ENCODE measurements at places on chromosomes 12 and 14.

DNA sequence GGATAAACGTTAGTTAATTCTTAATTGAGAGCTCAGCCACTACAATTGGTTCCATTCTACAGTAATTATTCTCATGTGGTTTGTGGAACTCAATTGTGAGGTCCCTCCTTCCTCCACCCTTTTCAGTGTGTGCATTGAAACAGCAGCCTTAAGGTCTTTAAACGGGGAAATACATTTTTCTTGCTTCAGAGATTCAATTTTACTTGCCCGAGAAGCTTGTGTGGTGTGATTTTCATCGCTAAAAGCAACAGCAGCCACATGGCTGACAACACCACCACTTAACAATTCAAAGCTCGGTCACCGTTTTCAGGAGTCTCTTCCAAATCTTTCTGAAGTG lies 733 bp upstream of the PPFIBP1 start:
- no peak for DNase-seq

- DNase-seq, result no peak
Observed at GRCh38 chr12:74317078-74317601, 220.5 kb upstream of the ATXN7L3B start.

- no peak for DNase-seq
Observed at GRCh38 chr14:105212541-105213300, 31.6 kb upstream of the NUDT14 start.

DNA sequence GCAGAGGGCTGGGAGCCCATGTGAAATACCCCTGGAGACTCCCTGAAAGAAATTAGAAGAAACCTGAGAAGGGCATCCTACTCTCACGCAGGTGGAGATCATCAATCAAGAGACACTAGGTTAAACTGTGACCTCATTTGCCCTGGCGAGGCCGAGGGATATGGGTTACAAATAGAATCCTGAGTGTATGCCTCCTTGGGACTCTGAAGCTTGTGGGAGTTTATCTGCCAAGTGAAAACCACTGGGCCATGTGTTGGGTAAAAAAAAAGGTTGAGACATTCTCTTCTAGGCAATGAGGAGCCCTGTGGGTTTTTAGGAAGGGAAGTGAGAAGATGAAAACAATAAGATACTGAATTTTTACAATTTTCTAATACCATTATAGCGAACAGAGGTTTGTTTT lies 160.7 kb upstream of the ARID2 start:
- no peak for DNase-seq

Data from CD8-positive, alpha-beta memory T cell (primary cell).